ENCODE measurements at places on chromosomes 6 and 20. TPM values are rescaled to one million over a fixed set of nuclear protein-coding genes. Genes with fewer than 3 reads are reported as not detected.

VSX1 gene
- not detected for total RNA-seq

TRIM15 gene
- 9.8 TPM for total RNA-seq

AIF1 gene
- total RNA-seq, result 19.5 TPM

KCNK5 gene
- total RNA-seq, result 3.2 TPM

FRMD1 gene
- 0.23 TPM for total RNA-seq

OOEP gene
- total RNA-seq, result not detected

IDH3B gene
- 38.5 TPM for total RNA-seq

PACRG gene
- 2.9 TPM for total RNA-seq

CALHM5 gene
- total RNA-seq, result 0.12 TPM

SYCP2 gene
- 0.95 TPM for total RNA-seq

BMP6 gene
- total RNA-seq, result 2.5 TPM

MAFB gene
- total RNA-seq, result 30.6 TPM

RBBP8NL gene
- not detected for total RNA-seq

IRF4 gene
- total RNA-seq, result 0.37 TPM

FAM83B gene
- 0.07 TPM for total RNA-seq

ROS1 gene
- 0.07 TPM for total RNA-seq

IL20RA gene
- total RNA-seq, result 0.70 TPM

LGSN gene
- total RNA-seq, result 1.1 TPM

DAAM2 gene
- total RNA-seq, result 4.1 TPM

TSHZ2 gene
- 18.3 TPM for total RNA-seq
